Ascending aorta (tissue), 2 donors: ENCODE measurements at places on chromosomes 16 and 17.
A peak's percentile ranks its signal among the peaks of the same experiment; 100 is the strongest.

DNA sequence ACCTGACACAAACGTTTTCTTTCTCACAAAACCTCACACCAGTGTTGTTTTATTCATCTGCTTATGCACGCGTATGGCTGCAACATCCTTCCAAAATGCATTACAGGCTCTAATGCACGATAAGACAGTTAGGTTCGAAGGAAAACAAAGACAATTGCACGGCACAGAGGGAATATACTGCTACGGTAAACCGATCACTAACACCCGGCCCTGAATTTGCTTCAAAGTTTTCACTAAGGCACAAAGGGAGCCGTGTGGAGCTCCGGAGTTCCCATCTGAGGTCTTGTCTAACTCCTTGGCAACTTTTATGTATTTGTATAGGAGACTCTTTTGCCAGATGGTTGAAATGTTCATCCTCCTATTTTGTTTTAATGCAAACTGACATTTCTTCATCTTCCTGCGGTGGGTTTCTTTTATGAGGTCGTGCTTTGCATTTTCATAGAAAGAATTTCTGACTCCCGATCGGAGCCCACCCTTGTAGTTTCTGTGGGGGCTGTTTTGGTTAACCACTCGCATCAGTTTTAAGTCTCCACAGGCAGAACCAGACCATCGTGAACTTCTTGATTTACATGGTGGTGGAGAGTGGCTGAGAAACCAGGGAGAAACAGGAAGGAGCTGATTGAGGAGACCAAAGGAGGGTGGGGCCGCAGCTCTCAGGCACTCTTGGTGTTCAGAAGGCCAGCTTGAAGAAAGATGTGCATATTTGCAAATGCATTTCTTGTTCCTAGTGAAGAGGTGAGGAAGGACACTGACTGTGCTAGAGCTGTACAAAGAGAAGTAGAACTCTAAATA, 516.8 kb downstream of the MAF start:
- DNase-seq = no peak

GRCh38 chr16:28858421-28858820, 5.2 kb upstream of the SH2B1 start:
- DNase-seq = no peak

DNA sequence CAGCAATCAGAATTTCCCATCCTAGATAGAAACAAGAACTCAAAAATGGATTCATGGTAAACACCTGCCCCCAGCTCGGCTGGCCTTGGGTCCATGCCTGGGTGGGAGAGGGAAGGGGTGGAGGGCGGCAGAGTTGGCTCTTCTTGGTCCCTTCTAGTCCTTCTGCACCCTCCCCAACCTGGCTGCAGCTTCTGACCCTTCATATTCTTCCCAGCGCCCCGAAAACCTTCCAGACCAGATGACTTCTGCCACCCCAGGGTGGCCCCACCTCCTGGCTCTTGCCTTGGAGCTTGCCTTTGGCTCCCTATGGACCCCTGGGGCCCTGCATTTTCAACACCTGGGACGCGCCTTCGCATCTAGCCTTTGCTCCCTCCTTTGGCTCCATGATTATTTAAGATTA, 5.4 kb upstream of the GJD3 start:
- DNase-seq = no peak

GRCh38 chr17:16298140-16298662, 55.1 kb downstream of the CENPV start:
- DNase-seq = no peak

- no peak for DNase-seq
Measured at GRCh38 chr16:11543661-11544393, 42.9 kb downstream of the LITAF start.

DNA sequence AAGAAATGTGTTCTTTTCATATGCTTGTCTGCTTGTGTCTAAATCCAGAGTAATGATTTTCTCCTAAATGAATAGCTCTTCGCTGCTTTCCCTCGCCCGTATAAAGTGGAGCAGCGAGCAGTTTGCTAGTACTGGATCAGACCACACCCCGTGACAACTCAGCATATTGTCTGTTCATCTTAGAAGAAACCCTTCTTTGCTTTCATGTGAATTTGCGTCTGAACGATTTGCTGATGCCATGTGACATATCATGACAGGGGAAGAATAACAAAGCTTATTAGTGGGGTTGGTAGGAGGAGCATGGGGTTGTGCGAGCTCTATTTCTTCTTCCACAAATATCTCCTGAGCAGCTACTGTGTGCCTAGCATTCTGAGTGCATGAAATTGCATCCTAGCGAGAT, 44.1 kb upstream of the CACNG4 start:
- DNase-seq = no peak

DNA sequence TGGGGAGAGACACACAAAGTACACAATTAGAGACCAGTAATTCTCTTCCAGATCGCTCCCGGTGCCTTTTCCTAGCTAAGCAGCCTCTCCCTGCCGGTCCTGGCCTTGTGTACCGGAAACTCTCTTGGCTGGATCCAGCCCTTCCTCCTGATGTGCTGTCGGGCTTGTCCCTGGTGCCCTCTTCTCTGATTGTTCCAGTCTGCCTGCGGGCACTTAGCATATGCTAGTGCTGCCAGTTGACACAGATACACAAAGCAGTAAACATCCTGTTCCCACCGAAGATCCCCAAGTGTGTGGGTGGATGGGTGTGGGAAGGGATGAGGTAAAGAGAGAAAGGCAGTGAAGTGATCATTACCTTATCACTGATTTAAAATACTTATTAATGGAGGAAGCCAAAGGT, 9.7 kb downstream of the HS3ST3B1 start:
- DNase-seq = peak; percentile 44

GRCh38 chr17:68819465-68819864, 135.7 kb downstream of the ABCA8 start:
- DNase-seq = no peak

DNA sequence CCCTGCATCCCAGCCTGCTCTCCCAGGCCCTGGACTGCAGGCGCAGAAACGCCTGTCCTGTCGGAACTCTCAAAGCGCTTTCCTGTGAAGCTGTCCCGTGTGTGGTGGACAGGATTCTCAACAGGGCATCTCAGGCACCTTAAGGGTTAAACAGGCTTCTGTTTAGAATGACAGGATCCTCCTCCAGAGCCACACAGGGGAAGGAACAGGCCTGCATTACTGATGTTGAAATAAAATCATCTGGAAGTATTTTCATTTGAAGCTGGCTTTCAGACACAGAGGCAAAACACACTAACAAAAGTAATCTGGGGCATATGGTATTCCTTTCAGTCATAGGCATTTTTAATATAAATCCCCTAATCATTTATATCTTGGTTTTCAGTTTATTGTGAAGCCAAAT, 7.4 kb downstream of the HS3ST3A1 start:
- no peak for DNase-seq

DNA sequence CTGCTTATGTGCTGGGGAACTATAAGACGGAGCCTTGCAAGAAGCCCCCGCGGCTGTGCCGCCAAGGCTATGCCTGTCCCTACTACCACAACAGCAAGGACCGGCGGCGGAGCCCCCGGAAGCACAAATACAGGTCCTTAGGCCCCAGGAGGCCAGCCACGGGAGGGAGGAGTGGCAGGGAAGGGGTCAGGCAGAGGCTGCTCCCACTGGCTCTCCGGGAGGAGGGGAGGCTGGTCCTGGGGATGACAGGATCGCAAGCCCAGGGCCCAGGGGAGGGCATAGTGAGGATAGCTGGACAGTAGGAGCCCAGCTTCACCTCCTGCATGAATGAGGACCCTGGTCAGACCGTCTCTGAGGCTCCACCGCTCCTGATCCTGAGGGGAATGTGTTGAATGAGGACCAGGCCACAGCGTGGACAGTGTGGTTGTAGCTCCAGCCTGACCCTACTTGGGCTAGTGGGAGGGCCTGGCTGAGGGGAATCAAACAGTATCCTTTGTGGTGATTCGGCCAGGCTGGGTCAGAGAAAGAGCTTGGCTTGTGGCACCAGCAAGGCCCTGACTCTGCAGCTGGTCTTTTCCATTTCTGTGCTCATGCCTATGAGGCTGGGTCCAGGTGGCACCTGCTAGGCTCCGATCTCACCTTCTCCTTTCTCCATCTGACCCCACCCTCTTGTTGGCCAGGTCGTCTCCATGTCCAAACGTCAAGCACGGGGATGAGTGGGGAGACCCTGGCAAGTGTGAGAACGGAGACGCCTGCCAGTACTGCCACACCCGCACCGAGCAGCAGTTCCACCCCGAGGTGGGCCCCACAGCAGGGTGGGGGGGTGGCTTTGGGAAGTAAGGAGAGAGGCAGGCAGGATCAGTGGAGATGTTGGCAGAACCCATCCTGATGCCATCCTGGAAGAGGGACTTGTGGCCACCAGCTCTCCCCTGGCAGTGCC, 28.7 kb downstream of the UNK start:
- DNase-seq = no peak

GRCh38 chr17:57895382-57896060, 45.7 kb upstream of the MRPS23 start:
- DNase-seq = no peak

DNA sequence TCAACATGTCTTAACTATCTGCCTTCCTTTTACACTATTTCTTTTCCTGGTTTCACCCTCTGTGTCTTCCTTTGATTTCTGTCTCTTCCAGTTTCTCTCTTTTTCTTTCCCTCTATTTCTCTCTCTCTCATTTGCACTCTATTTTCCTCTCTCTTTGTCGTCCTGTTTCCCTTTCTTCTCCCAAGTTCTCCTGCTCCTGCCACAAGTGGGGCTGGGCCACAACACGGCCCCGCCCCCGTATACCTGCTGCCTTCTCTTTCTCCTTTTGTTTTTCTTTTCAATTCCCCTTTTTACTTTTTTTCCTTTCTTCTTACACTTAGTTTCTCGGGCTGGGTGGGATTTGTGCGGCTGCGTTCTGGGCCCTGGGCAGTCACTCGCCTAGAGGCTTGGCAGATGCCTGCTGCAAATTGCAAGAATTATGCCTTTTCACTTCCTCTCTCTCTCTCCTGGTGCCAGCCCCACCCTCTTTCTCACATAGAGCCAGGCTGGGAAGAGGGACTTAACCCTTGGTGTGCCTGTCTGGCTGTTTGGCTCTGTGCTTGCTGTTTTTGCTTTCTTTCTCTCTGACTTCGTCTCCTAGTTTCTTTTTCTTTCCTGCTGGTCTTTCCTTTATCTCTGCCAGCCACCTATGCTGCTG, 2139.4 kb downstream of the TP53TG3F start:
- no peak for DNase-seq

- no peak for DNase-seq
Measured at GRCh38 chr17:75146592-75146991, 7.7 kb downstream of the JPT1 start.

DNA sequence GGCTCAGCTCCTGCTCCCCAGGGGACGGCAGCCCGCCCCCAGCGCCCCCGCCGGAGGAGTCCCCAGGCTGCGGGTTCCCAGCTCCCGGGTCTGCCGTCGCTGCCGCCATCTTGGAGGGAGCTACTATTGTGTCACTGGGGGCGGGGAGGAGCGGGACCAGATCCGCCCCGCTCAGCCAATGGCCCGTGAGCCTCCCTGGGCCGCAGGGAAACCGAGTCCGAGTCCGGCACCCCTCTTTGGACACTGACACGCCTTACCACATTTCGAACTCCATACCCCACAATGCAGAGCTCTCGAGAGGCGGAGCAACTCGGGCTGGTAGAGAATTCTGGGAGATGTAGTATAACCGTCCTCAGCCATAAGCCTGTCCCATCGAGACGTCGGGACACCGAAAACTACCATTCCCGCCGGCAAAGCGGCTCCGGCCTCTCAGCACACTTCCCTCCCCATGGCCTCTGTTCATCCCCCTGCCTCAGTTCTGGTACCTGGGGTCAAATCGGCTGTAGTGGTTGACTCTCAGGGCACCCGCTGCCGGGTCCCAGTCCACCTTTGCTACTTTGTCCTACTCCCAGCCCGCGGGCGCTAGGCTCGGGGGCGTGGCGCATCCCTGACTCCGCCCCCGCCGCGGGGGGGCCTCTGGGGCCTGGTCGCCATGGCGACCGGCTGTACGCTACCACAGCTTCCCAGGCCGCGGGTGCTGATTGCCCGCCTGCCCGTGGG, at the start of the genes RANBP10 and TSNAXIP1:
RANBP10 (minus strand) TSS at position 133 of the 720 bp plus-strand sequence; CDS start at position 109, 24 bp downstream.
TSNAXIP1 (plus strand) TSS at position 462 of the 720 bp plus-strand sequence. CDS start 261 bp downstream, outside the sequence.
- DNase-seq = peak; percentile 97

- DNase-seq = no peak
Measured at GRCh38 chr17:43631429-43631828, 30.3 kb downstream of the MEOX1 start.

GRCh38 chr17:41653892-41654677, 29.7 kb upstream of the KRT17 start:
- DNase-seq = no peak

- DNase-seq = no peak
Measured at GRCh38 chr16:3413730-3414379, 12.8 kb downstream of the ZNF174 start.

GRCh38 chr17:79799538-79800324, 2.9 kb upstream of the CBX8 start:
- DNase-seq = no peak

- peak; percentile 13 for DNase-seq
Measured at GRCh38 chr17:2958706-2959222, 104.6 kb downstream of the OR1D5 start.

DNA sequence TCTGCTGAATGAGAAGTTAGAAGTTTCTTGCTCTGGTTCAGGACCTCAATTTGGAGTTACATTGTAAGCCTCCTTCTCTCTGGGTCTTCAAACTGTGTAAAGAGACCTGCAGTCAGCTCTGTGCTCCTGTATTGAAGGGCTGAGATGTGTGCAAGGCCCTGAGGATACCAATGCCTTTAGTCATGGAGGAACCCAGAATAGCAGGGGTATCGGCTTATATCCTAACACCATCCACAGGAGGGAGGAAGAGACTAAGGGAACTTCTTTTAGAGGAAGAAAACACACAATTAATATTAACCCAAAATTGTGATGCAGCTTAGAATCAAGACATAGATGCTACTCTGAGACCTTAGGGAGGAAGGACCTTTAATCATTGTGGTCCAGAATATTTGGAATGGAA, 36.5 kb downstream of the GLP2R start:
- no peak for DNase-seq

DNA sequence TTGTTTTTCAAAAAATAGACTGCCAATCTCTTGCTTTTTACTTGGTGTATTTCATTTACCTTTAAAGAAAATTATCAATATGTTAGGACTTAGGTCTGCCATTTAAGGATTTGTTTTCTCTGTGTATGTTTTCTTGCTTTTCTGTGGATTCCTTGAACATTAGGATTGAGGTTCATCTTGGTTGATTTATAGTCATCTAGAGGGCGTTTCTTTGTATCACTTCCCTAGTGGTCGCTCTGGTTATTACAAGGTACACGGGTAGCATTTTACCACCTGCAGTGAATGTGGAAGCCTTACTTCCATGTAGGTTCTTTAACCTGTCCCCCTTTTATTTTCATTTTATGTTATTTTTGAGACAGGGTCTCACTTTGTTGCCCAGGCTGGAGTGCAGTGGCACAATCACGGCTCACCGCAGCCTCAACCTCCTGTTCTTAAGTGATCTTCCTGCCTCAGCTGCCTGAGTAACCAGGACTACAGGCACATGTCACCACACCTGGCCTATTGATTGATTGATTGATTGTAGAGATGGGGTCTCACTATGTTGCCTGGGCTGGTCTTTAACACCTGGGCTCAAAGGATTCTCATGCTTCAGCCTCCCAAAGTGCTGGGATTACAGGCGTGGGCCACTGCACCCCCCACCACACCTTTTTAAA, 35.2 kb upstream of the CBX4 start:
- DNase-seq = no peak

- no peak for DNase-seq
Measured at GRCh38 chr17:77436058-77436442, 295.3 kb downstream of the SEC14L1 start.
